NCI-H460 (cell line): ENCODE measurements at places on chromosomes 5 and 9. TPM values are rescaled to one million over a fixed set of nuclear protein-coding genes. Genes with fewer than 3 reads are reported as not detected.

Gene TUSC1
- 13.7 and 20.7 TPM in 2 replicates for total RNA-seq

Gene GLIPR2
- 0.35 and 0.92 TPM in 2 replicates for total RNA-seq

Gene PCDHAC1
- 0.92 and 1.1 TPM in 2 replicates for total RNA-seq

Gene PGM5
- total RNA-seq = 0.07 TPM in 1 of 2 replicates, not detected in the other

Gene BTNL3
- not detected in 2 replicates for total RNA-seq

Gene ITGA2
- total RNA-seq = 5.0 and 5.5 TPM in 2 replicates

Gene DTWD2
- total RNA-seq = 24.7 and 25.2 TPM in 2 replicates

Gene GPRIN1
- total RNA-seq = 1.5 and 2.0 TPM in 2 replicates

Gene PRUNE2
- 0.27 and 0.35 TPM in 2 replicates for total RNA-seq

Gene IFNA21
- total RNA-seq = not detected in 2 replicates

Gene ZCCHC7
- 16.5 and 18.9 TPM in 2 replicates for total RNA-seq

Gene NELFB
- 41.5 and 43.8 TPM in 2 replicates for total RNA-seq

Gene ACTBL2
- not detected in 2 replicates for total RNA-seq

Gene CCDC192
- total RNA-seq = not detected in 2 replicates

Gene TMEM38B
- total RNA-seq = 25.7 and 30.3 TPM in 2 replicates

Gene CCDC69
- 1.2 and 1.9 TPM in 2 replicates for total RNA-seq

Gene DNAH5
- total RNA-seq = 0.49 and 0.82 TPM in 2 replicates

Gene SPATA31C1
- not detected in 2 replicates for total RNA-seq

Gene NSA2
- total RNA-seq = 160 and 174 TPM in 2 replicates

Gene GABRA1
- not detected in 2 replicates for total RNA-seq

Gene FAXDC2
- total RNA-seq = not detected in 2 replicates

Gene HABP4
- 6.1 and 7.2 TPM in 2 replicates for total RNA-seq

Gene CDH18
- total RNA-seq = 0.84 and 1.8 TPM in 2 replicates

Gene FOXI1
- not detected in 2 replicates for total RNA-seq

Gene PCDHGA6
- 1.1 and 1.2 TPM in 2 replicates for total RNA-seq

Gene CRHBP
- not detected in 2 replicates for total RNA-seq

Gene SPATA31A3
- total RNA-seq = not detected in 2 replicates

Gene SMIM33
- not detected in 2 replicates for total RNA-seq

Gene RORB
- total RNA-seq = not detected in 2 replicates

Gene CDKN2B-AS1
- total RNA-seq = not detected in 2 replicates

Gene IRX1
- not detected in 2 replicates for total RNA-seq

Gene PDE6A
- 0.02 TPM in 1 of 2 replicates, not detected in the other for total RNA-seq

Gene C7
- not detected in 2 replicates for total RNA-seq

Gene GABRA6
- not detected in 2 replicates for total RNA-seq

Gene PPWD1
- total RNA-seq = 27.6 and 48.5 TPM in 2 replicates

Gene GLRA1
- not detected in 2 replicates for total RNA-seq

Gene IL13
- not detected in 2 replicates for total RNA-seq

Gene ASPN
- not detected in 2 replicates for total RNA-seq

Gene AP3B1
- total RNA-seq = 53.8 and 66.3 TPM in 2 replicates

Gene SPINK6
- total RNA-seq = 0.52 and 0.59 TPM in 2 replicates

Gene PELO
- total RNA-seq = 26.2 and 27.9 TPM in 2 replicates

Gene AK8
- total RNA-seq = 0.42 and 2.6 TPM in 2 replicates

Gene EHMT1
- total RNA-seq = 33.8 and 44.7 TPM in 2 replicates

Gene AFAP1L1
- total RNA-seq = 1.4 and 2.3 TPM in 2 replicates

Gene HSD17B3
- total RNA-seq = 0.84 TPM in 1 of 2 replicates, not detected in the other

Gene DNAI1
- 0.25 TPM in 1 of 2 replicates, not detected in the other for total RNA-seq

Gene SPIN1
- 47.6 and 58.4 TPM in 2 replicates for total RNA-seq
